ENCODE measurements at places on chromosomes 1 and 21.

DNA sequence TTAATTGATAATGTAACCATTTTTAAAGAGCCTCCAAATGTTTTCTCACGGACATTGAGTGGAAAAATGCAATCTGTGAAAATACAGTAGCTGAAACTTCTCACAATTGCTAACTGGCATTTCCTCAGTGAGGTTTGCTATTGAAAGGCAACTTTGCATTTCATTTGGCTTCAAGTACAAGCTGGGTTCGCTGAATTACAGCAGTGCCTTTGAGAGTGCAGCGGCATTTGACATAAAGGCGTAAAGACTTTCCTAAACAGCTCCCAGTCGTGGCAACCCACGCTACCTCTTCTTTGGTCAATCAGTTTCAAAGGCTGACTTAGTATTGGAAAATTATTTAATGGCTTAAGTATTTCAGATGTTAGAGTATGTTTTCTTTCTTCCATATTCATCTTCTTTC is 39.3 kb upstream of the ZBTB18 start:
- DNase-seq = no peak

GRCh38 chr1:151134396-151134795 is 12.0 kb downstream of the SEMA6C start:
- no peak for DNase-seq

- no peak for DNase-seq
These were observed 24.6 kb downstream of the ATF3 start for GRCh38 chr1:212633161-212633560.

- DNase-seq = no peak
These were observed 10.1 kb upstream of the CITED4 start for GRCh38 chr1:40872276-40872675.

- DNase-seq = no peak
These were observed 74.9 kb upstream of the APP start for GRCh38 chr21:26245428-26245827.

GRCh38 chr21:45542667-45543370 is 579 bp upstream of the SLC19A1 start:
- peak; percentile 13 for DNase-seq

DNA sequence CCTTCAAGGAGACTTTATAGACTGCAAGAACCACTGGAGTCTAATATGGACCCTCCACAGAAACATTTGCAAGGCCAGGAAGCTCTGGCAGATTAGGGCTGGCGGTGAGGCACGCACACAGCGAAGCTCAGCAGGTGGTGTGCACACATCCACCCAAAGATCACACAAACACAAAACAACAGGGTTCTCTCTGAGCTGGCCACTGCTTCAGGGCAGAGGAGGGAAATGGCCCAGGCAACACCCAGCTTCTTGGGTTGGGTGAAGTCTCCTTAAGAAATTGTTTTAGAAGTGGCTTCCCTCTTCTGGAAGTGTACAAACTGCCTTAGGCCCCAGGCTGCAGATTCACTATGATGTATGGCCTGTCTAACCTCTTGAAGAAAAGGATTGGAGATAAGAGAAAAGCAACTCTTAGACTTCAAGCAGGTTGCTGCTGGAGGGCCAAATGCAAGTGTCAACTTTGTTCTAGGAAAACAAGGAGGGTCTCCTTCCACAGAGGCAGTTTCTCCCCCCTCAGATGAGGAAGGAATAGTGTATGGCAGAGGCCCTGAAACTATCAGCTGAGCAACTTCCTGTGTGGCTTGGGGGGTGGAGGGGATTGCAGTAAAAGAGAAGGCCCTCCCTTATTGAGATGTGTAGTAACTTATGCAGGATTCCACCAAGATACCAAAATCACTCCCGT is 2.0 kb downstream of the RCSD1 start:
- DNase-seq = peak; percentile 37

GRCh38 chr21:22885614-22886013 is 1887.4 kb downstream of the NCAM2 start:
- no peak for DNase-seq

DNA sequence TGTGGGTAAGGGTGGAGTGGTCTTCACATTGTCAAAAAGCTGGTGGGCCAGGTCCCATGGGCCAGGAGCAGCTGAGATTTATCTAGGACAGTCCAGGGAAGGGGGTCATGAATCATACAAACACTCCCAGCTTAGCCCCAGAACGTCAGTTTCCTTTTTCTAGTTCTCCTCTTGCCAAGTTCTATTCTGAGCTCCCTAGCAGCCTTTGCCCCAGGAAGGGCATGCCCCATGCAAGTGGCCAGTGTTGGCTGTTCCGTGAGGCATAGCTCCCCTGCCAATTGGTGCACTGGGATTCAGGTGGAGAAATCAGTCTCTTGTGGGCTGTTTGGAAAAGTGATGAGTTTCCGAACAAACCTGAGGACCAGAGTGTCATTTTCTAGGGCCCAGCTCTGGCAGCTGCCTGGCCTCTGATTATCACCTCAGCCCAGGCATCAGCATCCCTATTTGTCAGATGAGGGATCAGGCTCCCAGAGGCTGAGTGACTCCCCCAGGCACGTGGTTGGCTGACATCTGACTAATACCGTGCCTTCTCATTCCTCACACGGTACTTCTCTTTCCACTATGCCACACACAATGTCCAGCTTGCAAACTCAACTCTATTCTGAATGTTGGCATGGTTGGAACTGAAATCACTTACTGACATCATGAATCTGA is 14.2 kb upstream of the MYOM3 start:
- no peak for DNase-seq

DNA sequence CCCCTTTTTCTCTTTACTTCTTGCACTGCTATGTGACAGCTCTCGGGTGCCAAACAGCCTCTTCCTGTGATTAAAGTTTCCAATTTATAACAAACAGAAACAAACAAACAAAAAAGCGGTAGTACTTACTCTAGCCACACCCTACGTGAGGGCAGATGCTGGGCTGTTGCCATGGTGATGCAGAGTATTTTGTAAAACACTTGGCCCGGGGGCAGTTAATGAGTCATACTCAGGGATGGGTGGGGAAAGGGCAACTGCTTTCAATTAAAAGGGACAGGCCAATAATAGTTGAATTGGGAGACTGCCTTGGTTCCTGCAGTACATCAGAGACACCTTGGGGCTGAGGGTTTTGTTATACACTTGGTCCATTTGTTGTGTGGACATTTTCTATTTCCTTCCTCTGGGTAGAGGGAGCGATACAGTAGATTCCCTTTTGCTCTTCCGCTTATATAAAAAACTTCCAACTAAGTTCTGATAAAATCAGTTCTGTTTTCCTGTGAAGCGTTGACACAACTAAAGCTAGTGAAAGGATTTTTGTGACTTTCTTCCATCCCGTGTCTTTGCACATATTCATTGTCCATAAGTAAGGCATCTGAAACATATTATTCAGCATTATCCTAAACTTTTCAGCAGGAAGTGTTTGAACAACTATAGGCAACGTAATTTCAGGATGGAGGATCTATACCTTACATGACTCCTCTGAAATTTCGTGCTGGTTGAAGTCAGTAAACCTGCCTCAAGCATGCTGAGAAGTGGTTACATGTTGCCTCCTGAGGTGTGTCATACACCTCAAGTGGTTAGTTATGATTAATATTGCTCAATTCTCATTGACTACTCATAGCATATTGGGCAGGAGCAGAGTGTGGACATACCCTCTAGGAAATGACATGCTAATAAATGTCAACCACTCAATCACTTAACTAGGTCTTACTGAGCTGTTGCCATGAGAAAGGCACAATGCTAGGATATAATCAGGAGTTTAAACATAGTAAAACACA is 36.7 kb upstream of the THEM4 start:
- peak; percentile 57 for DNase-seq

DNA sequence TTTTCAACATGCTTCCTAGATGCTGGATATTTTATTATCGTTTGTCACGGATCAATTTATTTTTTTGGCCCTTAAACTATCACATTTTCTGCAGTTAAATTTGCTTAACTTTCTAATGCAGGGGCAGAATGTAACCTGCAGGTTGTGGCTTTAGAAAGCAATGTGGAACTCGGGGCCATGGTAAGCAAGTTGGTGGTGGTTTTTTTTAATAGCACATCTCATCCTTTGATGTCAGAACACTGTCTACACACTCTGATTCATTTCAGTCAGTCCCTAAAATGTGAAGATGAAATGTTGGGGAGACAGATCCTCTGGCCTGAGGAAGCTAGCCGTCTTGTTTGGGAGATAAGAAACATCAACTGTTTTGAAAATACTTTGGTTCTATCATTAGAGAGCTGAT is 89.5 kb downstream of the GALNT2 start:
- DNase-seq = no peak

GRCh38 chr1:230869500-230869899 is 1.2 kb upstream of the C1orf198 start:
- no peak for DNase-seq

DNA sequence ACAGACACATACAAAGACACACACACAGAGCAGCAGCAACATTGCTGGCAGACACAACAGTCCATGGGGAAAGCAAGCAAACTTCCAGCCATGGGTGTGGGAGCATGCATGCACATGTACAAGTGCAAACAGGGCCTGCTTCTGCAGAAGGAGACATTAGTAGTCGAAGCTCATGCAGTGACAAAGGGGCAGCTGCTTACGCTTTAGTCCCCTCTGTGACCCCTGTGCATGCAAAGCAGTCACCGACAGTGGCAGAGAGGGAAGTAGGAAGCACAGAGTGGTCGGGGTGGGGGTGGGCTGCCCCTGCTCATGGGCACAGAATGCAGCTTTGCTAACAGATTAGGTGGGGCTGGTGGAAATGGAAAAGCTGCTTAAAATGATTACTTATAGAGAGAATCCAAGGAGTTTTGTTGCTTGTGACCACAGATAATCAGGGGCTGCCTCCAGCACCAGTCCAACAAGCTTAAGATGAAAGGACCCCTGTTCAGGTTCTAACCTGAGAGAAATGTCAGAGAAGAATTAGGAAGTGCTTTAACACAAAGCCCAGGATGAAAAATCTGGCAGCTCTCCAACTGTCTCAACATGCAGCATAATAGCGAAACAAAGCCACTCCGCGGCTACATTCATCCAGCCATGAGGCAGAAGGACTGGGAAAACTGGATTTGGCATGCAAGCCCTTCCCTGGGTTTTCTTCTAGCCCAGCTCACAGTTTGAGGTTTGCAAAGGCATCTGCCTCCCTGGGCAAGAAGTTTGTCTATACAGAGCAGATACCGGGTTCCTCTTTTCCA is 378.9 kb downstream of the KCNH1 start:
- DNase-seq = no peak

GRCh38 chr1:18942340-18942739 is 14.1 kb downstream of the IFFO2 start:
- no peak for DNase-seq

- no peak for DNase-seq
These were observed 32.1 kb downstream of the SH3BGR start for GRCh38 chr21:39483917-39484316.

GRCh38 chr1:240271081-240271480 is 179.4 kb downstream of the FMN2 start:
- no peak for DNase-seq

DNA sequence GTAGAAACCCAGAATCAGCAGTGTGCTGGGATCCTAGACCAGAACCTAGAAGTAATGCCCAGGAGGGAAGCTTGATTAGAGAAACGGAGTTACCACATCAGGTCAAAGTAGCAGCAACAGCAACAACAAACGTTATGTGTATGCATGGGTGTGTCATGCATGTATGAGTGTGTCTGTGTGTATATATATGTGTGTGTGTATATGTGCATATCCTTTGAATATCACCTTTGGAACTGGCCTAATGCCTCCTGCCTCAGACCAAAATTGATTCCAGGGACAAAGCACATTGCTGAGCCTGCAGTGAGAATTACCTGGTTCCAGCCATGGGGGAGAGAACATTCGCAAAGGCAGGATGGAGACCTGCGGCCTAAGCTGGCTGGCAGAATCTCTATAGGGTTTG is 55.9 kb downstream of the MAP10 start:
- DNase-seq = no peak

GRCh38 chr1:205421798-205422197 is at the start of gene LEMD1:
TSS of gene LEMD1 (minus strand) at chr1:205422056. CDS start at chr1:205420536, 1,520 bp downstream.
- no peak for DNase-seq

DNA sequence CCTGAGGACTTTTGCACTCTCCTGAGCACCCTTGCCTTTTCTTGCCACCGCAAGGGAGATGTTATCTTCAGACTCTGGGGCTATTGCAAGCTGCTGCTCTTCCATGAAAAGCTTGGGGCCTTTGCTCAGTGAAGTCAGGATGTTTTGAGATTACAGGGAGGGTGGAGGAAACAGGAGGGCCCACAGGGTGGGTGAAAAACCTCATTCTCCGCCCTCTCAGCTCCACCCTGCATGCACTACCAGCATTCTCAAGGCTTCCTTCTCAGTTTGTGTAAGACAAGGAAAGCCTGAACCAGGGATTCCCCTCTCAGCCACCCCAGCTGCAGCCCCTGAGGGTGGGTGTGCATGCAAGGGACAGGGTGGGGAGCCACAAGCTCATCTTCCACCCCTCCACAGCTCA is 25.8 kb upstream of the ZNF648 start:
- no peak for DNase-seq

GRCh38 chr1:85451236-85451830 is 13.6 kb downstream of the DDAH1 start:
- no peak for DNase-seq
